Cardiac muscle cell (in vitro differentiated cells and primary cell): ENCODE measurements at places on chromosomes 5 and 9.

DNA sequence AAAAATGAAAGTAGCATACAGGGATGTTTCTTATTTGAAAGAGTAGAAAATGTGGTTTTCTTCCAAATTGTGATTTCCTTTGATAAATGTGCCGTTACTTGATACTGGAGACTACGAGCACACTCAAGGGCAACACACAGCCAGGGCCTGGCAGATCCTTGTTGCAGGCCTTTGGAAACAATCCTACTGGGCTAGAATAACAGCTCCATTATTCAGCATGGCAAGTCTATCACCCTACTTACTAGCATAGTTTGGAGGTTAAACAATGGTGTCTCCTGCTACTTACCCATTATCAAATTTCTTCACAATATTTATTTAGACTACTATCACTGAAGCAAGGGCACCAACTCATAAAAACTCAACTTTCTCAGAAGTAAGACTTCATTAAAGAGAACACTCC, 140.8 kb upstream of the ZNF608 start:
- no peak for DNase-seq

DNA sequence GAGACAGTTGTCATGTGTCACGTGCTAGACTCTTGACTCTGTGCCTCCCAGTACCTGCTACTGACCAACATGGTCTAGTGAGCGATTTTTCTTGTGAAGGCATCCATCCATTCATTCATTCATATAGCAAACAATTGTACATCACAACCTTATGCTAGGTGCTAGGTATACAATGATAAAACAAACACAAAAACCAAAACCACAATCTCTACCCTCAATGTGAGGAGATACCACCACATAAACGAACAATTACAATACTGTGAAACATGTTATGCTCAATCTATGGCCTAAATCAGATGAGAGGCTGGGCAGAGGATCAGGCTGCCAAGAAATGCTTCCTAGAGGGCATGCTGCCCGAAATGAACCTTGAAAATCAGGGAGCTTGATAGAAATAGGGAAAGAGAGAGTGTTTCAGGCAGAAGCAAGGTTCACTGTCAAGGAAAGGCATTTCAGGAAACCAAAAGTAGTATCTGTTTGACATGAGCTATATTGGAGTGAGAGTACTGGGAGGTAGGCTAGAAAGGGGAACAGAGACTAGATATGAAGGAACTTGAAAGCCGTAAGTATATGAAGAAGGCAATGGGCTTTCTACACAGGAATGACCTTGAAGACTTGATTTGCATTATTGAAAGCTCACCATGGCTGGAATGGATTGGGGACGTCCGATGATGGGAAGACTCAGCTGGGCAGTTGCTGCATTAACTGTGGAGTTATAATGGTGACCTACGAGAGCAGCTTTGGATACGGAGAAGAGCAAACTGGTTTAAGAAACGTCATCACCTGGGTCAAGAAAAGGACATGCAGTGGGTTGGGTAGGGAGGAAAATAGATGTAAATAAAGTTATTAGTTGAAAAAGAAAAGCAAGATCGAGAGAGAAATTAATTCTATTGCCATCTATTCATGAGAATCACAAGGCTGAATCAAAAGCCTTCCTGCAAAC, 90.1 kb downstream of the THBS4 start:
- no peak for DNase-seq

- no peak for DNase-seq
Observed at GRCh38 chr5:141858079-141858765, 20.0 kb downstream of the PCDH1 start.

DNA sequence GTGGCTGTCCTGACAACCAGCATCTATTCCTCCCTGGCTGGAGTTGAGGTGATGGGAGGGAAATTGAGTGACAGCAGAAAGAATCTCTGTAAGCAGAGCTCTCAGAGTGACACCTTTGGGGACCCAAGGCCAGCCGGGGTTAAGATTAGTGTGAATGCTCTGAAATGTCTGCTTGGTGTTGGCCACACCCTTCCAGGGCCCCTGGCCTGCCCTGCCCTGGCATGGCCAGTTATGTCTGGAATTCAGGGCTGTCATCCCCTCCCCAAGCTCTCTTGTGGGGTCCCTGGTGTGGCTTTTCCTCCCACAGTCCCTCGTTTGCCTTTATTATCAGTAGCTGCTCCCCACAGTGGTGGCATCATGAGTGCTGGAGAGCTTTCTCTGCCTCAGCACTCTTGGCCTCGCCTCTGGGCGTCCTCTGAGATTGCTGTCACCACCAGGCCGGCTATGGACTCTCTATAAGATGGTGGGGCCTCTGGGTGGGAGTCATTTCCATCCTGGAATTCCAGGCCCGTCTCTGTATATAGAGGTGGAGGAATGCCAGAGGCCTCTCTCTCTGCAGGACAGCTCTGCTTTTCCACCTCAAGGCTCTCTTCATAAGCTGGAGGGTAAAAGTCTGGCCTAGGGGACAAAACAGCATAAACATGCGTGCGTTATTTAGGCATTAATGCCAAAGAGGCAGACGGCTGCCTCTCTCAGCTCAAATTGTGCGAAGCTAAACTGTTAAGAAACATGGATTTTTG, 3.6 kb downstream of the TMEM252 start:
- DNase-seq, result peak; percentile 63

DNA sequence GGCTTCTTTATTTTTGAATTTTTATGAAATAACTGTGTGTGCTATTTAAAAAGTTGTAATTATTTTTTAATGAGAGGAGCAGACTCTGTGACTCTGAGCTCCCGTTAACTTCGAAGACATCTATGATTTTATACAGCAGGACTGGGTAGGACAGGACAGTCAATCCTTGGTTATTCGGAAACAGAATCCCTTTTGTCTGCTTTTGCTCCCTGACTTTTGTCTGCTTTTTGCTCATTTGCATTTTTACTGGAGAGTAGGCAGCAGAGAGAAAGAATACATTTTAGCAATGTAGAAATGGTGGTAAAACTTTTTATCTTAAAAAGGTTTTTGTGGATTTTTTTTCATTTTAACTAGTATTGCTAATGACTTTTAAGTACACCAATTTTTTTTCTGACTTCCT, 303.6 kb downstream of the ARHGAP26 start:
- no peak for DNase-seq

DNA sequence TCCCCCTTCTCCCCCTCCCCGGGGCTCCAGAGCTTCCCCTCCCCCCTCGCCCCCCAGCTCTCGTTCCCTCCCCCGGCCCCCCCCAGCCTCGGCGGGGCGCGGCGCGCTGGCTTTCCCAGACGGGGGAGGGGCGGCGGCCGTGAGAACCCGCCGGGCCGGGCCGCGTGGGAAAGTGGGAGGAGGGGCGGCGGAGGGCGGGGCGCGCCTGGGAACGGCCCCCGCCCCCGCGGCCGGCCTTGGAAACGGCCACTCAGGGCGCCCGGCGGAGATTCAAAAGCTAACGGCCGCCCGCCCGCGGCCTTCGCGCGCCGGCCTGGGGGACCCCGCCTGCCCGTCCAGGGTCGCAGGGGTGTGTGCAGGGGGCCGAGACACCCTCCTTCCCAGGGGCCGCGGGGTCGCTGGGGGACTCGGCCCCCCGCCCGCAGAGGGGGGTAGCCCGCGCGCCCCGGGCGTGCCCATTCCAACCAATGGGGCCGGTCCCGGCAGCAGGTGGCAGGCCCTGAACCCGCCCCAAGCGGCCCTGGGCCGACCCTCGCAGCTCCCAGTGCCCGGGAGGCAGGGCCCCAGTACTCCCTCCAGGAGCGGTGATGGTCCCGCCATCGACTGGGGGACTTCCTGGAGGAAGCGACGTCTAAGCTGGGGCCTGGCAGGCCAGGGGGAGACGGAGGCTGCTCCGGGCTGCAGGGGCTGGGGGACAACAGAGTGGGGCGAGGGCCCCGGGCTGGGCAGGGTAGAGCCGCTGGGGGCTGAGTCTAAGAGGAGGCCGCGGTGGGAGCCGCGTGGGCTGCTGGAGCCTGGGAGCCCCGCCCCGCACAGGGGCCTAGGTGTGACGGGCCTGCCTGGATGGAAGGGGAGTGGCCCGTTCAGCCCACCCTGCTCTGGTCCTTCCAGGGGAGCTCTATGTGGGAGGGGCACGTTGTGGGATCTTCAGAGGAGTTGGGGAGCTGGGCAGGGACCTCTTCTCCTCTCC, 14.2 kb upstream of the NRARP start:
- DNase-seq, result peak; percentile 87

- no peak for DNase-seq
Observed at GRCh38 chr5:158670201-158670600, 429.5 kb downstream of the EBF1 start.

- no peak for DNase-seq
Observed at GRCh38 chr5:159083548-159084452, 15.9 kb downstream of the EBF1 start.

DNA sequence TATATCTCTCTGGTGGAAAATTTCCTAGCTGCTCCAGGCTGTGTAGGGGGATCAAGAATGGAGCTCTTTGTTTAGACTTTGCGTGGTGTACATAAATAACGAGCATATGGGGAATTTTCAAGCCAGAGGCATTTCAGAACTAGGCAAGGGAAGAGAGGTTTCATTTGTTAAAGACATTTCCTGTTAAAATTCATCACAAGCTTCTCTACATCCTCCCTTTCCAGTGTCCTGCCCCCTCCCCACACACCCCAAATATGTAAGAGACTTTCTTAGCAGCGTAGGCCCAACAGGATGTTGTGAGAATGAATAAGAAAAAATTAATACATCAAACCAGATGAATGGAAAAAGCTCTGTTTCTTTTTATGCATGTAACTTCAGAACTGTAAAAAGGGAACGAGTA, 150.3 kb downstream of the GPBP1 start:
- no peak for DNase-seq

DNA sequence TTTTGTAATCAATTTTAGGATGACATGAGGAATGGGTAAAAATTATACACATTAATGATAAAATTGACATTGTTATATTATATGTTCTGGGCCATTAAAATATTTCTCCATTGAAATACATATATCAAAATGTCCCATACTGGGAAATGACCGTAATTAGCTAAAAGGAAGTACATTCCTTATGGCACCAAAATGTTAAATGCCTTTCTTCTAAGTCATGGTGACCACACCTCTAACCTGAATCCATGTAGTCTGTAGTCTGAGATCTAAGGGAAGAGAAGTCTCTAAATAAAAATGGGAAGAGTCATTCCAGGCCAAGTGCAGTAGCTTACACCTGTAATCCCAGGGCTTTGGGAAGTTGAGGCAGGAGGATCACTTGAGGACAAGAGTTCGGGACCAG, 10.0 kb upstream of the GDA start:
- DNase-seq, result no peak

- no peak for DNase-seq
Observed at GRCh38 chr9:28981129-28981528, 1407.8 kb upstream of the C9orf72 start.

- no peak for DNase-seq
Observed at GRCh38 chr9:104856413-104856941, 71.5 kb downstream of the ABCA1 start.

GRCh38 chr5:68818057-68818695, 275.6 kb upstream of the SLC30A5 start:
- no peak for DNase-seq

GRCh38 chr9:79574136-79574535, 2.4 kb downstream of the TLE4 start:
- DNase-seq, result no peak

GRCh38 chr5:91367344-91367743, 15.8 kb downstream of the ARRDC3 start:
- DNase-seq, result no peak

DNA sequence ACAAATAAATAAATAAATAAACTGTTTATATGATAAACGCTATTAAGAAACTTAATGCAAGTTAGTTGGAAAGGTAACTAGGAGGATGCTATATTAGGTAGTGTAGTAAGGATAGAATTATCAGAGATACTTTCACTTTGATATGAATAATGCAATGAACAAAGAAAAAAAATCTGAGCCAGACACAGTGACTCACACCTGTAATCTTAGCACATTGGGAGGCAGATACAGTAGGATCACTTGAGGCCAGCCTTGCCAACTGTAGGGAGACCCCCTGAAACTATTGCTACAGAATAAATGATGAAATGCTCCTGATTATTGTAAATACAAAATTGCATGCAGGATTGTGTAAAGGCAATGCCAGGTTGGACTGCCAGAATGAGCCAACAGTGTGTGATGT, 109.2 kb downstream of the ANXA2R start:
- DNase-seq, result peak; percentile 33

DNA sequence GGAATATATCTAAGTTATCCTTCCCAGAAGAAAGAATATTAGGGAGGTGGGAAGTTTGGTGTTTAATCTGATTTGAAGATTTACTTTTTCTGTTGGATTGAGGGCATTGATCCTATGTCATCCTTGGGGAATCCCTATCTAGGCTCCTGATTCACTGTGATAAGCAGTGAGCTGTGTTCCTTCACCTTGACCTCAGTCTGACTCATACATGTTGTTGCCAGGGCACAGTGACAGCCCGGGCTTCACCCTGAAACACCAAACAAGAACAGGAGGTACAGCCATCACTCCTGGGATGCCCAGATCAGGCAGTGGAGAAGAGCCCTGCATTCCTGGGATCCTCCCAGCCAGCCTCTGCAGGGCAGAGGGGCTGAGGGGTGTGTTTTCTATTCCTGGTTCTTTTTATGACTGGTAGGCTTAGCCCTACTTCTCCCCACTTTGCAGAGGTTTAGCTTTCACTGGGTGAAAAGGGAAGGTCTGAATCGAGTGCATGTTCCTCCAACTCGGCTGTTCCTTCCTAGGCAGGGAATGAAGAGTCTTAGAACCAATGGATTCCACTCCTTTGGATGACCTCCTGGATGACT, 3.1 kb upstream of the FAM53C start:
- DNase-seq, result no peak
